ENCODE measurements at places on chromosomes 2 and 18. TPM values are rescaled to one million over a fixed set of nuclear protein-coding genes. Genes with fewer than 3 reads are reported as not detected.
A peak's percentile ranks its signal among the peaks of the same experiment; 100 is the strongest.

GRCh38 chr2:191404568-191404991 is 159.4 kb downstream of the MYO1B start:
- DNase-seq, result peak; percentile 42

GRCh38 chr2:37590119-37590571 is 81.3 kb downstream of the CDC42EP3 start:
- peak; percentile 86 for DNase-seq

DNA sequence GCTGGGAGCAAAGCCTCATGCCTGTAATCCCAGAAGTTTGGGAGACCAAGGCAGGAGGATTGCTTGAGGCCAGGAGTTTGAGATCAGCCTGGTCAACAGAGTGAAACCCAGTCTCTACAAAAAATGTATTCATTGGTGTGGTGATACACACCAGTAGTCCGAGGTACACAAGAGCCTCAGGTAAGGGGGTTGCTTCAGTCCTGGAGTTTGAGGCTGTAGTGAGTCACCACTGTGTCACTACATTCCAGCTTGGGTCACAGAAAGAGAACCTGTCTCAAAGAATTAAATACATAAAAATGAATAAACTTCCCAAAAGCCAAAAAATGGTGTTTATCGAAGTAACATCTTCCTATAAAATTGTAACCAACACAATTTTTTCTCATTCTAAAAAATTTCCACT is 568.1 kb upstream of the LINC00305 start:
- DNase-seq, result no peak

GRCh38 chr18:63131106-63131958 is 188.2 kb downstream of the BCL2 start:
- peak; percentile 76 for DNase-seq

STON1 gene
- total RNA-seq, result 4.9 TPM

RMND5A gene
- 21.2 TPM for total RNA-seq

UGP2 gene
- 151 TPM for total RNA-seq

DNA sequence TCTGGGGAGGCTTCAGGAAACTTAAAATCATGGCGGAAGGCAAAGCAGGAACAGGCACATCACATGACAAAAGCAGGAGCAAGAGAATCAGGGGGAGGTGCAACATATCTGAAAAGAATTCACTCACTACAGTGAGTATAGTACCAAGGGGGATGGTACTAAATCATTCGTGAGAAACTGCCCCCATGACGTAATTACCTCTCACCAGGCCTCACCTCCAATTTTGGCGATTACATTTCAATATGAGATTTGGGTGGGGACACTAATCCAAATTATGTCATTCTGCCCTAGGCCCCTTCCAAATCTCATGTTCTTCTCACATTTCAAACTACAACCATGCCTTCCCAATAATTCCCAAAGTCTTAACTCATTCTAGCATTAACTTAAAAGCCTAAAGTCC is 740.8 kb upstream of the SOX11 start:
- no peak for DNase-seq

DNA sequence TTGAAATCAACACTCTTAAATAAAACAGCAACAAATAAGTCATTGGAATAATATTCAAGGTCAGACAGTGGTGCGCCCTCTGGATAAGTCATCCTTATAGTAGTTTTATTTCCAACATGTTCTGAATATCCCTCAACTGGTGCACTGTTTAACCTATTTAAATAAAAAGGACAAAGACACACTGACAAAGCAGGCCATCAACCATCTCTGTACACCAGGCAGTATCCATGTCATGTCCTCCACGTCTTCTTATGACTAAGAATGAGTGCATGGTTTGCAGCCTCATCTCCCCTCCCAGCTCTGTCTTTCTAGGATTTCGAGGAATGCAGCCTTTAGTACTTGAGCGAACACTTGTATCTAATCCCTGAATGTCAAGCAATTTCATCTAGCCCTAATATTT is 42.4 kb downstream of the ST3GAL5 start:
- peak; percentile 78 for DNase-seq

POTEJ gene
- total RNA-seq, result not detected

GRCh38 chr2:17805166-17805565 is 11.1 kb upstream of the MSGN1 start:
- DNase-seq, result no peak

GRCh38 chr2:218960309-218961165 is 1.1 kb downstream of the CDK5R2 start:
- DNase-seq, result no peak

DNA sequence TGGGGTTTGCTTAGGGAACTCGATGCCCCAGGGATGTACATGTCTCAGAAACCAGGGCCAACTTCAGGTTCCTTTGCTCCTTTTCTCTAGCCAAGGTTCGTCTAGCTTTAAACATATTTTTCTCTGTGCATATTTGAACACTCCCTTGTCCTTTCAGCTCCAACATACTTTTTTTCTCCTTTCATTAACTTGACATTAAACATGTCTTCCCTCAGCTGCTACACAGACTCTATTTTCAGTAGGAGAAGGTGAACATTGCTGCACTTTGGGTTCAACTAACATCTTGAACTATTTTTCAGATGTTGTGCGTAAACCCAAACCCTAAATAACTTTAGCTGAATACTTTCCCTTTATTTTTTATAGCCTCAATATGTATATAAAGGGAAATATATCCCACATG is 212.9 kb downstream of the MTX2 start:
- DNase-seq, result no peak

Data from GM23248 (cell line).